Renal pelvis (tissue), 12 donors: ENCODE measurements at places on chromosomes 4 and X.

- no peak for DNase-seq
Measured at GRCh38 chrX:75369721-75370120, 95.8 kb downstream of the UPRT start.

DNA sequence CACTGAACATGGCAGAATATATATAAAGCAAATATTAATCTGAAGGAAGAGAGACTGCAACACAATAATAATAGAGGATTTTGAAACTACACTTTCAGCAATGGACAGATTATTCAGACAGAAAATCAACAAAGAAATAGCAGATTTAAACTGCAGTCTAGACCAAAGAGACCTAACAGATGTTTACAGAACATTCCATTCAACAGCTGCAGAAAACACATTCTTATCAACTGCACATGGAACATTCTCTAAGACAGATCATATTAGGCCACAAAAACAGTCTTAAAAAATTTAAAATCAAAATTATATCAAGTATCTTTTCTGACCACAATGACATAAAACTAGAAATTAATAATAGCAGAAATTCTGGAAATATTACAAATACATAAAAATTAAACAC is 27.1 kb downstream of the CENPE start:
- DNase-seq, result no peak

- no peak for DNase-seq
Measured at GRCh38 chrX:65644621-65645289, 22.7 kb upstream of the MSN start.

GRCh38 chrX:85859426-85859825 is 187.9 kb downstream of the CHM start:
- no peak for DNase-seq

GRCh38 chr4:89640620-89641366 is 196.2 kb downstream of the SNCA start:
- peak; percentile 44 for DNase-seq

- DNase-seq, result no peak
Measured at GRCh38 chrX:46681849-46682248, 77.1 kb downstream of the SLC9A7 start.

DNA sequence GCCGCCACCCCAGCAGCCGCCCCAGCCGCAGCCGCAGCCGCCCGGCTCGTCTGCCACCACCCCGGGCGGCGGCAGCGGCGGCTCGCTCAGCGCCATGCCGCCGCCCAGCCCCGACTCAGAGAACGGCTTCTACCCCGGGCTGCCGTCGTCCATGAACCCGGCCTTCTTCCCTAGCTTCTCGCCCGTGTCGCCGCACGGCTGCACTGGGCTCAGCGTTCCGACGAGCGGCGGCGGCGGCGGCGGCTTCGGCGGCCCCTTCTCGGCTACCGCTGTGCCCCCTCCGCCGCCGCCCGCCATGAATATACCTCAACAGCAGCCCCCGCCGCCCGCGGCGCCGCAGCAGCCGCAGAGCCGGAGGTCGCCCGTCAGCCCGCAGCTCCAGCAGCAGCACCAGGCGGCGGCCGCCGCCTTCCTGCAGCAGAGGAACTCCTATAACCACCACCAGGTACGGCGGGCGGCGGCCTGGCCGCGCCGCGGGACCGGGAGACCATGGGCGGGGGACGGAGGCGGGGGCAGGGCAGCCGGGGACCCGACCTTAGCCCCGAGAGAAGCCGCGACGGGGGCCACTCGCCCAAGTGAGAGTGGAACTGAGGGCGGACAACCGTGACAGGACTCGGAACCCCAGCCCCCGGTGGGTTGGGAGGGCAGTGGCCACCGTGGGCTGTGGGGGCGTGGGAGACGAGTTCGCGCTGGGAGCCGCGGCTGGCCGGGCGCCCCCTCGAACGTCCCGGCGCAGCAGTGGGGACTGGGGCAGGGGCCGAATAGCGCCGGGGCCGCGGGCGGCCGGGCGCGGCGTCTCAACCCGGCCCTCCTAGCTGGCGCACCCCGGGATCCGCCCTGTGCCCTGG is 1.8 kb downstream of the CPEB2 start:
- DNase-seq, result peak; percentile 19

DNA sequence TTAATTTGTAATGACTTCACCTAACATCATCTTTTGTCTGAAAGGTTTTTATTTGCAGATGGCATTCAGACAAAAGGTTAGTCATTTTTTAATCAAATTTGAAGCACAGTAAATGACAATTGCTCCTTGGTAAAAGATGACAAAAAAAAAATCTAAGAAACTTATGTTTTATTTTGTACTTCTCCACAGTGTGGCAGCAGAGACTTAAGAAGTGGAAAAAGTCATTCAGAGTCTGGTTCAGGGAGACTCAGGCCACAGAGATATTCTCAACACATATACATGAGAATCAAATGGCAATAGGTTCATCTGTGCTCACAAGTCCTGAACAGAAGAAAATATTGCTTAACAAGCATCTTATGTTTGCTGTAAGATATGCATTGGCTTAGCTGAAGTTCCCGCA is 436.2 kb downstream of the KCNIP4 start:
- peak; percentile 34 for DNase-seq

- DNase-seq, result peak; percentile 47
Measured at GRCh38 chr4:153684182-153684970, at the start of gene TLR2. TLR2 (plus strand) TSS chr4:153684280; CDS start chr4:153702908, 18,628 bp downstream.

DNA sequence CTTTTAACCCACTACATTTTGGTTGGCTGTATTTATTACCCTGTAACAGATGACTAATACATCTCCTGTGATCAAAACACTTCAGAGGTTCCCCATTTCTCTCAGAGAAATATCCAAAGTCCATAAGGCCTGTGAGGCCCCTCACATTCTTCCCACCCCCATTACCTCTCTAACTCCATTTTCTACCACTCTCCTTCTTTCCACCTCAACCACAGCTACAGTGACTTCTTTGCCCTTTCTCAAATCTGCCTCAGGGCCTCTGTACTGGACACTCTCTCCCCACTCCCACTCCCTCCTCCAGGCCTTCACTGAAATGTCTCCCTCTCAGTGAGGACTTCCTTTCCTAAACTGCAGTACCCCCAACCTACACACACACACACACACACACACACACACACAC is 8.4 kb upstream of the TMEM144 start:
- DNase-seq, result no peak

DNA sequence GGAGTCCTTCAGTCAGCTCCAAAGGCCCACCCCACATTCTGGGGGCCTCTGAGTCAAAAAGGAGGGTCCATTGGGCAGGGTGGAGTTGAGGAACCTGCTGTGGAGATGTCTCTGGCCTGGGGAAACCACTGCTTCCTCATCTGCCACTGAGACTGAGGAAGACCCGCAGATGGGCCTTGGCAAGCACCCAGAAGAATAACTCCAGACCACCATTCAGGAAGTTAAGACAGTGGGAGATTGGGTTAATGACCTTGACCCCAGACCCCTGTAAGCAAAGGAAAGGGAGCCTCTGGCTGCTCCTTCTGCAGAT is 8.1 kb upstream of the HSD17B10 start:
- DNase-seq, result no peak

- peak; percentile 27 for DNase-seq
Measured at GRCh38 chr4:139419388-139419914, 34.5 kb upstream of the RAB33B start.

GRCh38 chr4:90537491-90537890 is 410.3 kb downstream of the CCSER1 start:
- no peak for DNase-seq

- DNase-seq, result no peak
Measured at GRCh38 chrX:9558615-9559014, 93.8 kb downstream of the TBL1X start.

DNA sequence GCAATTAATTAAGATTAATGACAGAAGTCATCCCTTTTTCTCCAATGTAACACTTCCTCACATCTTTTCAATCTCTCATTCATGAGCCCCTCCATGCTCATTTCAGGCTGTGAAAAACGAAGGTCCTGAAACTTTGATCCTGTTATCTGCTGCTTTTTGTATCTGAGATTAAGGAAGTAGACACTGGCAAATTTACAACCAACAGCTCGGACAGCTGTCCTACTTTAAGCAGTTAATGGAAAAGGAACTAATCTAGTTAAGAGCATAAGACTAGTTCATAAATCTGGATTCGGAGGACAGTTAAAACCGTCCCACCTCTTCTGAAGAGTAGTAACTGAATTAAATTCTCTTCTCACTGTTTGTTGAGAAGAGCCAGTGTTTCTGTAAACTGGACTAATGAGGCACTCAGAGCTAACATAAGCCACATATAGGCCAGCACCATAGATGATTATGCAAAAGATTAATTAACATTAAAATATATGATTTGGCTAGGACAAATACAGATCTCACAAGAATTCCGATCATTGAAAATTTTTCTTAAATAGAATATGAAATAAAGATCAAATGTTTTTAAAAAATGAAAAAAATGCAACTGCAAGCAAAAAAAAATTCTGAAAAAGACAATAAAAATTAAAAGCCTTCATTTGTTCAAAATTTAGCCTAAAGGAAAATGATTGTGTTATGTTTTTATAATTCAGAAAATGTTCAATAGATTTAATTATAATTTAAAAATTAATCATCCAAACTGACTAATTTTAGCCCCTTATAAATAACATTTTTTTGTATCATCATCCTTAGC is 114.4 kb downstream of the ANTXR2 start:
- no peak for DNase-seq

DNA sequence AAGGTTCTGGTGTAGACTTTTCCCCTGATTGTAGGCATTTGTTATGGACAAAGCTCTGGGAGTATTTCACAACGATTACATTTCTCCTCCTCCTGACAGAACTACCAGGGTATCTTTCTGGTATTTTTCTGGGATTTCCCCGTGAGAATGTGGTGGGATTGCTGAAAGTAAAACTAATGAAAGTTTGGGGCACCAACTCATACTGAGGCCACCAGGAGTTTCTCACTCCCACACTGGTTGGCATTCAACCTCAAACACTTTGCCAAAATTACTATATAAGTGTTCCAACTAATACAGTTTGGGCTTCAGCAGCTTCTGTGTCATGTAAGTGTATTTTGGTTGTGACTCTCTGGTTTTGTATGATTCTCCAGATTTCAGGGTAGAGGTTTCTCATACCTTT is 855.1 kb downstream of the GLUD2 start:
- DNase-seq, result no peak

GRCh38 chrX:113305496-113305895 is 464.9 kb upstream of the AMOT start:
- DNase-seq, result no peak

DNA sequence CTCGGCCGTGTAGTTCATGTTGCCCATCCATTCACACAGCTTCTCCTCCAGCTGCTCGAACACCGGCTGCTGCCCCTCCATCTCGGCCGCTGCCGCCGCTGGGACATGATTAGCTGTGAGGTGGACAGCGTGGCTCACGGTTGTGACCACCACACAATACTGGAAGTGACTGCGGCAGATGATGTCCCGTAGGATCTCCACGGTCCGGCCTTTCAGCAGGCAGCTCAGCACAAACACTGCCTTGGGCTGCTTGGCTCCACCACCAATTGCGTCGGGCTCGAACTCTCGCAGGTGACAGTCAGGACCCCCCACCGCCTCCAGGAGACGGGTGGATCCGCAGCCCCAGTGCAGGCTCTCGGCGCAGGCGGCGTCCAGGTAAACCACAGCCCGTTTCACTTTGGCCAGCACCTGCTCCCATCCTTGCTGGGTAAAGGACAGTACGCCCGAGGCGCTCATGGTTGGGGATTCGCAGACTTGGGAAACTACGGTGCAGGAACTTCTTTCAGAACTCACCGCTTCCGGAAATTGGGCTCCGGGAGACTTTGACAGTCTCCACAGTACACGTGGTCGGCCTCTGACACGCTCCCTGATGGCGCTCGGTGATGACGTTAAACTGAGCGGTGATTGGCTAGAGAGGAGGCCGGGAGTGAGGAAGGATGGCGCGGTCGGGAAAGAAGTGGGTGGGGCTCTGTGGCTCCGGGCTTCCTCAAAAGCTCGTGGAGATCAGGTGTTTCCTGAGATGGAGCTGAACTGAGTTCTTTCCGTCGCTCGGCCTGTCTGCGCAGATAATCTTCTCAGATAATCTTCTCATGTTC is at the start of gene SCFD2:
Gene SCFD2, minus strand, starts transcription at position 576 of the 815 bp plus-strand sequence.
- peak; percentile 98 for DNase-seq

DNA sequence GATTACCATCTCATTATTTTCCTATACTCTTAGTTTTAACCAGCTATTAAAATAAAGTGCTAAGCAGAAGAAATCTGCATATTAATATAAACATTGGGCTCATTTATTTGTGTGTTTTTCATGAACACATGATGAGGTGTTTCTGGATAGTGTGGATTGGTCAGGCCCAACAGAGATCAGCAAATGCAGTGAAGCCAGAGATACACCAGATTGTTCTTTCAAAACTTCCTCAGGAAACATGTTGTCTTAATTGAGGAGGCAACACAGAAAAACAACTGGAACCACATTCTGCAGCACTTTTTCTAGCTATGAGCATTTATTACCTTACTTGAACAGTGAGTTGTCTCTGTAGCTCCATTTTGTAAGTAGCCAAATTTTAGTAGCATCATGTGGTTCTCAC is 69.9 kb downstream of the PALLD start:
- no peak for DNase-seq

- no peak for DNase-seq
Measured at GRCh38 chrX:45824471-45824870, 623.8 kb upstream of the DIPK2B start.

DNA sequence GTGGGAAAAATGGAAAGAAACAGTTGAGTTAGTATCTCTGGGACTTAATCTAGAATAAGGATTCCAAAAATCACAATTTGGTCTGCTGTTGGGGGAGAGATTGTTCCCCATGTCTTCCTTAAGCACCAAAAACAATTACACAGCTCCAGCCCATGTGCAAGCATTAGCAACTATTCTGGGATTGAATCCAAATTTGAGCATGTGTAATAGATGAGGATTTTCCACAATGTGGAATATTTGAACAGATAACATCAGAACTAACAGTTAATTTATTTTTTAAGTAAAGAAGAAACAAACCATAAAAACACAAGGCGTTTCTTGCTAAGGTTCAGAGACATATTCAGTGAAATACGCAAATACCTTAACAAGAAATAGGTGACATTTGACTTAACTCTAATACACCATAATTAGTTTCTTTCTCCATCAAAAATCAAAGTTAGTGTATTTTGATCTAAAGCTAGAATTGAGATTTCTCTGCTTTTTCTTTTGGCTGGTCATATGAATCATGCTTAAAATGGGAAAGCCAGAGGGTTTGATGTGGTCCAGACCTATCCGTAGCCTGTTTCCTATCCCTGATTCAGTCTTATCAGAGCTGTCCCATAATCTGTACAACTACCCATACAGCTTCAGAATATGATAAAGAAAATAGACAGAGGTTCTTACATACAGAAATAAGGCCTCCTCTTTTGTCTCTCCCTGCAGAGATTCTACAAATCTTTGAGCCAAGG is 413.4 kb downstream of the PACRGL start:
- DNase-seq, result no peak

GRCh38 chr4:169689681-169690080 is 68.1 kb downstream of the HPF1 start:
- peak; percentile 9 for DNase-seq

DNA sequence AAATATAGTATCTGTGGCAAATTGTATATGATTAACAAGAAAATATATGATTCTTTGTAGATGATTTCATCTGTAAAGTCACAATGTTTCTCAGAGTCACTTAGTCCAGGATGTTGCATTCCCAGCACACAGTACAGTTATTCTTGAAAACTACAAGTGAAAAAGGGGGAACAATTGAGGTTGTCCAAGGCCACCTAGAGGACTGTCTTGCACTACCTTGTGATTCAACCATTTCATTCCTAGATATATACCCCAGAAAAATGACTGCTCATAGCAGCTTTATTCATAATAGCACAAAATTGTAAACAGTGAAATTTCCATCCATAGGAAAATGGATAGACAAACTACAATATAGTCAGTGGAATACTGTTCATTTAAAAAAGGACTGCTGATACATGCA is 16.0 kb downstream of the C4orf33 start:
- DNase-seq, result no peak

GRCh38 chr4:174919886-174920423 is 1.8 kb downstream of the ADAM29 start:
- no peak for DNase-seq
